Natural killer cell treated with Interleukin-12 subunit alpha and Interleukin-12 subunit beta and Interleukin-15 and Interleukin-18, amount 100 ng/mL, for 72 hours (primary cell): ENCODE measurements at places on chromosomes 7 and 10.

DNA sequence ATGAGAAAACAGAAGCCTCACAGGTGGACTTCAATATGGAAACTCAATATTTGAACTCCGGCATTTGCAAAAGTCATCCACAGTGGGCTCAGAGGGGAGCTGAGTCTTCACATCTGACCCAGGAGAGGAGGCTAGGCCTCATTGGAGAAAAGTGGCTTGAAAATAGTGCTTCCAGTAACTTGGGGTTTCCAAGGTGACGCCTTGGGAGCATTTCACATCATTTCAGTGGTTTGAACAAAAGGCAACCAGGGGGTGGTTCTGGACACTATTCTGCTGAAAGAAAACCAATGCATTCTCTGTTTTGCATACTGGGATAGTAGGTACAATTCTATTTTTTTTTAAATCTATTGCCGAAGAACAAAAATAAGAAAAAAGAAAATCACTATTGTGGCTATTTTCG lies 599.2 kb upstream of the POM121L12 start:
- DNase-seq = no peak

GRCh38 chr10:97505152-97505551 lies 6.4 kb downstream of the UBTD1 start:
- no peak for DNase-seq

DNA sequence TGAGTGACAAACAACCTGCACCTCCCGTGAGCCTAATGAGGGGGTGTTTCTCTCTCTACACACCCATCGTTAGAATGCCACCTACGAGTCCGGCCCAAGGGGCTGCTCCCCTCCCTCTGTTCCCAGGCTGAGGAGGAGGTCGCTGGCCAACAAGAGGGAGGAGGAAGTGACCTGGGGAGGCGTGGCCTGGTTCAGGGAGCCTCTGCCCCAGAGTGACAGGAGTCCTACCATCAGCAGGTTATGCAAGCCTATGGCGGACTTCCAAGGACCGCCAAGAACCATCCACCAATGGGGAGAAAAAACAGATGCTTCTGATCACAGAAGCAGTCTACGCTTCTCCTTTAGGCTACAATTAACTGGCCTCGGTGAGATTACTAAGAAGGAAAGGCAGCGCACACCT lies 12.3 kb upstream of the EGFR start:
- no peak for DNase-seq

GRCh38 chr10:86048571-86048970 lies 318.0 kb downstream of the GRID1 start:
- DNase-seq = no peak
